ENCODE measurements at places on chromosomes 3 and 15.

- DNase-seq, result no peak
Measured at GRCh38 chr3:20108869-20109268, 68.6 kb downstream of the KAT2B start.

- no peak for DNase-seq
Measured at GRCh38 chr3:118688396-118688884, 346.2 kb downstream of the IGSF11 start.

DNA sequence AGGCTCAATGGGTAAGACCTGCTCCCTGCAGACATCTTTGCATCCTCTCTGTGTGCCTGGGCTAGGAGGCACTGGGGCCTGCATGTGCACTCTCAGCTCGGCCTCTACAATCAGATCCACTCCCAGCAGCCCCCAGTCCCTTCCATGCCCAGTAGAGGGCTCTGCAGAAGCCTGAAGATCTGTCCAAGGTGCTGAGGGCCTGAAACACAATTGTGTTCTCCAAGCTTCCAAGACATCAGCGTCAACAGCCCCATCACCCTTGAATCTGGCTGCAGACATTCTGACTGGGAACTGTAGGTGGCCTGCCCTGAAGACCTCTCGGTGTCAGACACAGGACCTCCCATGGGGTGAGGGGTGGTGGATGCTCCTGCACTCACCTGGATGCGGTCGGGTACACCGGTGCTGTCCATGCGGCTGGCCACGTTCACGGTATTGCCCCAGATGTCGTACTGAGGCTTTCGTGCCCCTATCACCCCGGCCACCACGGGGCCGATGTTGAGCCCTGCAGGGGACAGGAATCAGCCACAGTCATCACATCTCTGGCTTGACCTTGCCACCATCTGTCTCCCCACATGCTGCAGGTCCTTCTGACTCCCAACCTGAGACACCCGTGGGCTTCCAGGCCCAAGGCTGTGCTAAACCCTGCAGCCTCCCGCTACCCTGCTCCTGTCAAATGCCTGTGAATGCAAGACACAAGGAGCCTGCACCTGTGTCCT is 84.7 kb downstream of the SEC22A start:
- DNase-seq, result peak; percentile 63

GRCh38 chr15:79916502-79917132 is 19.8 kb upstream of the MTHFS start:
- DNase-seq, result no peak

GRCh38 chr15:37368961-37369360 is 268.6 kb upstream of the MEIS2 start:
- no peak for DNase-seq

DNA sequence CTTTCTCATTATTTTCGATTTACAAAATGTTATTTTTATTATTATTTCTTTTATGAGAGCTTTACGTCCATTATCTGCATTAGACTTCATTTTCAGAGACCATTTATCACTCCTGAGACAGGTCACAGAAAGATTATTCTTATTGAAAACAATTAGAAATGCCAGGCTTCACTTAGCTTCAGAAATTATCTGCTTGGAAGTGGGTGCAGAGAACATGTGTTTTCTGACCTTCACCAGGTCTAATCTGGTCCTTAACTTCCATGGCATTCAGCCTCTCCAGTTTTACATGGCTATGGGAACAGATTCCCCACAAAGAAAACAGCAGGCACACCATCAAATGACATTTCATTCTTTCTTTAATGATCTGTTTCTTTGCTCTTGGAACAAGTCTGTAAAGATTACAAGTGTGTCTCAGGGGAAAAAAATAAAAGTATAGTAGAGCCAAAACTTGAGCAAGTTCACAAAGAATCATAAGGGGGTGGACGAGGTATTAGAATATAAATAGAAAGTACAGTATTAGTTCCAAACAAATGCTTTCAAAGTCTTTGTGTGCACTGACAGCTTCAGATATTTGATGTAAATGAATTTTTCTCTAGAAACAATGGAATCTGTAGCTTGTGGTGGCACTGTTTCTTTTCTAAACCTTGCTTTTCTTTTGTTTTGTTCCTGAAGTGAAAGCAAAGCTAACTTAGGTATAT is 294.2 kb upstream of the MEIS2 start:
- DNase-seq, result no peak

DNA sequence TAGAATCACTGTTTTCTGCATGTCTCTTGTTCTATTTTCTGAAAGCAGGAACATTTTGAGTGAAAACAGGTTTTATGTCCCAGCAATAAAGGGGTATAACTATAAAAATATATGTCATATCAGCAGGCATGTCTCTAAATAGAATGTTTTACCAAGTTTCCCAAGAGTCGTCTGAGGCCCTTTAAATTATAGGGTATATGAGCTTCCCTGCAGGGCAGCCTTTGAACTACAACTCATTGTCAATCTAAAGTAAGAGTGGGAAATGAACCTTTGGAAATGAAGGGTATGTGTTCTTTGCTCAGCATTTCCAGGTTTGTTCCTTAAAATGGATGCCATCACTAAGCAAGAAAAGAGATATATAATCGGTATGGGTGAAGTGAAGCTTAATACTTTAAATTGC is 138.6 kb downstream of the LSAMP start:
- DNase-seq, result no peak

DNA sequence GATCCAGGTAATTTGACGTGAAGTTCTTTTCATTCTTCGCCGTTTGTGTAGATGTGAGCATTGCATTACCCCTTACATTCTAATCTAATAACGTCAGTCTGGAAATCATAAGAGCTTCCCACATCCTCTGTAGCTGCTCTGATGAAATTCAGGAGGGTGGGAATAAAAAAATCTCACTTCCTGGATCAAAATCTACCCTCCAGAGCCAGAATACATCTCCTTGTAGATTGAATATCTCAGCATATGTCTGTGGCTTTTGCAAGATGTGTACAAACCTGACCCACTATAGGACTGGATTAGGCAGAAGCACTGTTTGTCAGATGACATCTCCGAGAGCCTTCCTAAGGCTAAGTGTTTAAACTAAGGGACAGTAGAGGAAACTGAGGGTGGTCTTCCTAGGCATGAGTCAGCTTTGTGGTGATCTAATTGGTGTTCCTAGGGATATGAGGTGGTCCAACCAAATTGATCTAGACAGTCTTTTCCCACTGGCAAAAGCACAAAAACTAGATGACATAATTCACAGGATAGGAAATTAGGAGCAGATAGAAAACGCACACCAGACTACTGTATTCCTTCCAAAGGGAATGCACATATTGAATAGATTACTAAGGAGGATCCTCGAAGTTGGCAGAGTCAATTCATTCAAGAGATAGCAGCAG is 216.3 kb upstream of the LRTM1 start:
- DNase-seq, result peak; percentile 94

- DNase-seq, result peak; percentile 79
Measured at GRCh38 chr3:187227658-187228258, 30.5 kb downstream of the RTP1 start.

GRCh38 chr3:48555231-48555948 is 1.2 kb downstream of the PFKFB4 start:
- DNase-seq, result no peak

DNA sequence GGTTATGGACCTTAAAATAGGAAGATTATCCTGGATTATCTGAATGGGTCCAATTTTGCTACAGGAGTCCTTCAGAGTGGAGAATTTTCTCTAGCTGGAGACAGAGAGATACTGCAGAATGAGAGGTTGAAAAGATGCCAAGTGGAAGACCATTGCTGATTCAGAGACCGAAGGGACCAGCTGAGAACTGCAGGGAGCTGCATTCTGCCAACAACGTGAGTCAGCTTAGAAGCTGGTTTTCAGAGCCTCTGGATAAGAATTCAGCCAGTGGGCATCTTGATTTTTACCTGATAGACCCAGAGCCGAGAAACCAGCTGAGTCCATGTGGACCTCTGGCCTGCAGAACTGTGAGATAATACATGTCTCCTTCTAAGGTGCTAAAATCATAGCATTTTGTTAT is 234.0 kb downstream of the NR2F2 start:
- no peak for DNase-seq

DNA sequence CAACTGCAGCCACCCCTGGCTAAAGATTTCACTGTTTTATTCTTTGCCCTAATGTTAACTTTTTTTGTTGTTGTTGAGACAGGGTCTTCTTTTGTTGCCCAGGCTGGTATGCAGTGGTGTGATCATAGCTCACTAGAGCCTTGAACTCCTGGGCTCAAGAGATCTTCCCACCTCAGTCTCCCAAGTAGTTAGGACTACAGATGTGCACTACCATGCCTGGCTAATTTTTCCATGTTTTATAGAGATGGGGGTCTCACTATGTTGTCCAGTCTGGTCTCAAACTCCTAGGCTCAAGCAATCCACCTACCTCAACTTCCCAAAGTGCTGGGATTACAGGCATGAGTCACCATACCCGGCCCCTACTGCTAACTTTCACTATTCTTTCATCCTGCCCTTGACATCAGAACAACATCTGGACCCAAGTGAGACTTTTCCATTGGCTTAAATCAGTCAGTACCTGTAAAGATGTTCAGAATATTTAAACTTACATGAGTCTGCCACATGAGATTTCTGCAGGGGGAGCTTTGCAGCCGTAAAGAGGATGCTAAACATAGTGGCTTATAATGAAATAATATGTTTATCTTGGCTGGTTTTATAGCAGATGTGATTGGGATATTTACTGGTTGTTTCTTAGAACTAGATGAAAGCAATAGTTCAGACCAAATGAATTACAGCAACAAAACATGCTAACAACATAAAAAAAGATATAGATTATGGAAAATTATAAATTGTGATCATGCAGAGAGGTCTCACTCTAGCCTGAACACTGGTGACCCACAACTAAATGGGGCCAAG is 73.6 kb downstream of the HMG20A start:
- no peak for DNase-seq

DNA sequence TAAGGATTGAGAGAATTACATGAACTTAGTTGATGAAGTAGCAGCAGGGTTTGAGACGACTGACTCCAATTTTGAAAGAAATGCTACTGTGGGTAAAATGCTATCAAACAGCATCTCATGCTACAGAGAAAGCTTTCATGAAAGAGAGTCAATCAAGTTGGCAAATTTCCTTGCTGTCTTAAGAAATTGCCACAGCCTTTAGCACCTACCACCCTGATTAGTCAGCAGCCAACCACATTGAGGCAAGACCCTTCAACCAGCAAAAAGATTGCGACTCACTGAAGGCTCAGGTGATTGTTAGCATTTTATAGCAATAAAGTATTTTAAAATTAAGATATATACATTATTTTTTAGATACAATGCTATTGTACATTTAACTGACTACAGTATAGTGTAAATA is 80.9 kb downstream of the RAP2B start:
- DNase-seq, result peak; percentile 27

DNA sequence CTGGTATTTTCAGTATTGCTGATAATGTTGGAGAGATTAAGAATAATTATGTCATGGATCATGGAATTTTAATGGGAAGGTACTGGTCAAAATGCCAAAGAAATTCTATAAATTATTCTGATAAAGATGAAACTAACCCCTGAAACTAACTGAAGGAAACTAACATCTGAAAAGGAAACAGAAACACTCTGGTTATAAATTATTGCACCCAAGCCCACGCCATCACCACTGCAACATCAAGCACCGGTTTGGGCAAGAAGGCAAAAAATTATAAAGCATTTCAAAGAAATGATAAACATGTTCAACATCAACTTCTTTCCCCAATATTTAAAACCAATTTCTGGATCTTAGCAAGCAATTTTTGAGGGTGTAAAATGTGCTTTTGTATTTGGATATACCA is 372.5 kb downstream of the TBC1D5 start:
- DNase-seq, result no peak

DNA sequence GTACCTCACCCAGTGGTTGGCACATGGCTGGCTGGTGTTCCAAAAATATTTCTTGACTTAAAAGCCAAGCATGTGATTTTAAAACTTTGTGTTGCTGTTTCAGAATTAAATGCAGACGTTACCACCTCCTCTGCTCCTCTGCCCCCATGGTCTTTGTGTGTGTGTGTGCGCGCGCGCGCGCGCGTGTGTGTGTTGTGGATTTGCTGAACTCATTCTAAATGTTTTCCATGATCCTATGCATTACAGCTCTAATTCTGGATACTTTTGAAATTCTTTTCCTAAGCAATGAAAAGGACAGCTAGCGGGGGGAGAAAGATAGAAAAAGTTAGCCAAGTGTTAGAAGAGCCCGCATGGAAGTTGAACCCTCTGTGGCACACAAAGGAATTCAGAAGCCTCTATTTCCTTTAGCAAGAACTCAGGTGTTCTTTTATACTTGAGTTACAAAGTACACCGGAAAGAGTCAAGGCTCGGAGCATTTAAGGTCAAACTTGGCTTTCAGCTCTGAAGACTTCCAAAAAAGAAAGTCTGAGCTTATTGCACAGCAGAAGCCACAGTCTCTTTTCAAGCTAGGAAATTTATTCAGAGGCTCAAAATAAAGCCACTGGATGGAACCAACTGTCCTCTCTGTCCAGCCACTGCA is 350.5 kb upstream of the TBL1XR1 start:
- no peak for DNase-seq

GRCh38 chr3:157387708-157388435 is 48.8 kb upstream of the PTX3 start:
- peak; percentile 44 for DNase-seq

DNA sequence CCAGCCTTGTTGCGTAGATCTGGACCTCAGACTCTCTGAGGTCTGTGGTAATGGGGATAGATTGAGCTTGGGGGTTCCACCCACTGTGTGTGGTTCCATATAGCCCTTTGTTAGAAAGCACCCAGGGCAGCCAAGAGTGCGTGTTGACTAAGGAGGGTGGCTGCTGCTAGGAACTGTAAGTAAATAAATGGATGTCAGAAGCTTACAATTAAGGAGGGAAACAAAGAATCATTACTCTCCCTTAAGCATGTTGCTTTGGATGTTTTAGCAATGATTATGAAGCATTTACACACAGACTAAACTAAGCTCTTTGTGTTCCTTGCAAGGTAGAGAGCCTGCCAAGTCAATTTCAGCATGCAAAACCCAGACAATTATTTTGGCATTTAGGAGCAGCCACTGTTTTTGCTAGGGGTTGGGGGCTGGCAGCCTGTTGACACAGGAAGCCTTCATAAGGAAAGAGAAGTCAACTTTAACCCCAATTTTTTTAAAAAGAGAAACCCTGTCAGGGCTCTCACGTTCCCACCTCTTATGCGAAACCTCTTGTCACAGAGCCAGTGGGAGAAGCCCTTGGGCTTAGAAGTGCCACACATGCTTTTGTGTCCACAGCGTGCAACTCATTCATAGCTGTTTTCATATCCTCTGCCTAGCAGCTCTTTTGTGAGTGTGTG is 127.8 kb downstream of the CMSS1 start:
- peak; percentile 31 for DNase-seq

GRCh38 chr3:74904646-74905045 is 290.2 kb upstream of the CNTN3 start:
- DNase-seq, result no peak

GRCh38 chr15:25241241-25241801 is 197.5 kb downstream of the UBE3A start:
- no peak for DNase-seq

- DNase-seq, result no peak
Measured at GRCh38 chr3:115336836-115337235, 189.7 kb upstream of the ZBTB20 start.
